ENCODE measurements at places on chromosomes 12 and 14. TPM values are rescaled to one million over a fixed set of nuclear protein-coding genes. Genes with fewer than 3 reads are reported as not detected.

DNA sequence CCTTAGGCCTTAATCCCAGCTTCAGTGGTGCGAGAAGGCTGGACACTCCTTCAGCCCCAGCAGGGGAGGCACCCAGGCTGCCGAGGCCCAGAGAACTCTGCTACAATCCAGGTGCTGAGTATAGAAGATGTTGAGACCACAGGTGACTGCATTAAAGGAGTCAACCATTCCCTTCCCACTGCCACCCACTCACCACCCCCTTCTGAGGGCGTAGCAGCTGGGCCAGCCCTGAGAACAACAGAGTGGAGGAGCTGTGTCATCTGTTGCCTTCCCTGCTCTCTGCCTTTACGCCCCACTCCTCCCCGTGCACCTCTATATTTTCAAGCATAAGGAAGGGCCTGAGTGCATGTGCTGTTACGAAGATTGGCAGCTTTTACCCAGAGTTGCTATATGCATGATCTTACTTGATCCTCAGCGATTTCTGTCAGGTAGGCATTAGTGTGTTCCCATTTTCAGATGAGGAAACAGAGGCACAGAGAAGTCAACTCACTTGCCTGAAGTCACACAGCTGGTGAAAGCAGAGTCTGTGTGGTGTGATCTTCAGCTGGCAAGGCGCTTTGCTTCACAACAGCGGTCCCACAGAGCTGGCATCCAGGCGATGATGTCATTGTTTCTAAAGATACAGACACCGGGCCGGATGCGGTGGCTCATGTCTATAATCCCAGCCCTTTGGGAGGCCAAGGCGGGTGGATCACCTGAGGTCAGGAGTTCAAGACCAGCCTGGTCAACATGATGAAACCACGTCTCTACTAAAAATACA, 46.7 kb downstream of the RIN3 start:
- no peak for DNase-seq

DNA sequence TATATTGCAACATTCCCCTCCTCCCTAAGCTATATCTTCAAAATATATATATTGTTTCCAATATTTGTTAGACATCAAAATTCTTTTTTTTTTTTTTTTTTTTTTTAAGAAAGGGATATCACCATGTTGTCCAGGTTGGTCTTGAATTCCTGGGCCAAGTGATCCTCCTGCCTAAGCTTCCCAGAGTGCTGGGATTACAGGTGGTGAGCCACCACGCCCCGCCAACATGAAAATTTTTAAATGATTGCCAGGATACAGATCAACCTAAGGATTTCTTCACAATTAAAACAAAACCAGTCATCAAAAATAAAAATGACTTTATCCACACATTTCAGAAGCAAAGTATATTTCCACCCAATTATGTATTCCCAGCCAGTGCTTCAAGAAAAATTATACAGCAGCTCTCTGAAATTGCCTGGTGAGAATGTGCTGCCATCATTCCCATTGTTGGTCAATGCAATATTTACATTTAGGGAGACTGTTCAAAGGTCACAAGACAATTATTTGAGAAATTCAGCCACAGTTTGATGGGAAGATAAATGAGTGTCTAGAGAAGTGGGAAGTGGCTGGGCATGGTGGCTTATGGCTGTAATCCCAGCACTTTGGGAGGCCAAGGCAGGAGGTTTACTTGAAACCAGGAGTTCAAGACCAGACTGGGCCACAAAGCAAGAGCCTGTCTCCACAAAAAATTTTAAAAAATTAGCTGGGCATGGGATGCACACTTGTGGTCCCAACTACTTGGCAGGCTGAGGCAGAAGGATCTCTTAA, 141.7 kb upstream of the AMIGO2 start:
- DNase-seq: no peak

DNA sequence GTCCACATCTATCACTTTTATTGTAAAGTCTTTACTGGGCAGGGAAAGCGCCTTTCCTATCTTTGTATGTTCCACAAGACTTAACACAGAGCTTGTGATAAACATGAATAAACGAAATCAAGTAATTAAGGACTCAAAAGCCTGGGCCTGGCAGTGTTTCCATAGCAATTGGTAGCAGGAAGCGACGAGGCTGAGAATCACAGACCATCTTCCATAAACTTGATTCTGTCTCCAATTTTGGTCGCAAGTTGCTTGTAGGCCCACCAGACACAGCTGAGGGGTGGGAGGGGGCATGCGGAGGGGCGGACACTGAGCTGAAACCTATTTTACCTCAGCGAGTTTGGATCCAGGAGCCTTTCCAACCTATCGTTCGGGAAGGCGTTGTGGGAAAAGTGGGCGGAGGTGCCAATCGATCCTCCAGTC, 302 bp downstream of the CCDC38 start:
- no peak for DNase-seq

- DNase-seq: no peak
Measured at GRCh38 chr12:542395-543113, 82.8 kb downstream of the B4GALNT3 start.

DNA sequence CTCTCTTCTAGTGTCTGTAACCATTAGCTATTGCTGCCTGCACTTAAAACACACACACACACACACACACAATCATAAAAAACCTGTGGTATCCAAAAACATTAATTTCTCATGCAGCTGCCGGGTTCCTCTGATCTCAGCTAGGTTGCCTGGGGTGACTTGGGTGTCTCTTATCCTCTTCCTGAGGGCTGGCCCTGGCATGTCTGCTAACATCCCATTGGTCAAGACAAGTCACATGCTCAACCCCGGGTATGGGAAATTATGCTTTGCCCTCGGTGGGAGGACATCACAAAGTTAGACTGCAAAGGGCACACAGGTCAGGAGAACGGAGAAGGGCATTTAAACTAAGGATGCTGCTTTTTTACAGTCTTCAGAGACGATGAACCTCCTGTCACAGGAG, 55.7 kb downstream of the TRPV4 start:
- no peak for DNase-seq

DNA sequence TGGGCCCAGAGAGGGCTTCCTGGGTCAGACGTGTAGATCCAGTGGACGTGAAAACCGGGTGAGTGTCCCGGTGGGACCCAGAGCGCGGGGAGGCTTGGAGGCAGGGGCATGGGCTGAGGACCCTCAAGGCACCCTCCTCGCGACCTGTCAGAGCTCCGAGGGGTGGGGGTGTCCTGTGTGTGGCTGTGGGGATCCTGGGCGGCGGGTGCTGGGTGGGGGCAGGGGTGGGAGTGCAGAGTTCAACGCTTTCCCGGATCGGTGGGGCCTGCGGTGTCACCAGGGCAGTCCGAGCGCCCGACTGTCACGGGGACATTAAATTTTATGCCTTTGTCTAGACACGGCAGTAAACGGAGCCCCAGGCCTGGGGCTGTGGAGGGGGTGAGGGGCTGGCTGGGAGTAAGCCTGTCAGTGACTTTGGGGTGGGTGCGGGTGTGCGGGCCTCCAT, 1.0 kb downstream of the TMEM121 start:
- no peak for DNase-seq

GRCh38 chr12:49661191-49661590, 37.8 kb downstream of the PRPF40B start:
- DNase-seq: no peak

DNA sequence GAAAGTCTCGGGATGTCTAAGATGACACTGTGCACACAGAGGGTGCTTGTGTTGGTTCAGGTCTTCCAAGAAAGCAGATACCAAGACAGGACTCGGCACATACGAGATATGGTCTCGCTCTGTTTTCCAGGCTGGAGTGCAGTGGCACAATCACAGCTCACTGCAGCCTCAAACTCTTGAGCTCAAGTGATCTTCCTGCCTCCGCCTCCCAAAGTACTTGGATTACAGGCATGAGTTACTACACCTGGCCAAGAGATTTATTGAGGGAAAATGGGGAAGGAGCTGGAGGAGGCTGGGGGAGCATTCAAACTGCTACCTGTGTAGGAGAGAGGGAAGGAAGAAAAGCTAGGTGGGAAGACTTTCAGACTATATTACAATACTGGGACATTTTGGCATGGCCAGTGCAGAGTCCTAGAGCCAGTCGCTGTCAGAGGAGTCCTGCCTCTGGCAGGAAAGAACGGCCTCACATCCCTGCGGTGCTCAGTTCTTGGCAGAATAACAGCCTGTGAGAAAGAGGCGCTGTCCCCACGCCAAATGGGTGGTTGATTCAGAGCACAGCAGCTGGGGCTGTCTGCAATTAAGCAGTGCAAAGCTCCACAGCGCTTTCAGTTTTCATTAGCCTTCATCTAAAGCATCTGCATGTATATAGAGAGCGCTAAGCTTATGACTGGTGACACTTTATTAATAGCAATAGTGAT, 18.3 kb downstream of the SLC17A8 start:
- DNase-seq: peak; percentile 84

DNA sequence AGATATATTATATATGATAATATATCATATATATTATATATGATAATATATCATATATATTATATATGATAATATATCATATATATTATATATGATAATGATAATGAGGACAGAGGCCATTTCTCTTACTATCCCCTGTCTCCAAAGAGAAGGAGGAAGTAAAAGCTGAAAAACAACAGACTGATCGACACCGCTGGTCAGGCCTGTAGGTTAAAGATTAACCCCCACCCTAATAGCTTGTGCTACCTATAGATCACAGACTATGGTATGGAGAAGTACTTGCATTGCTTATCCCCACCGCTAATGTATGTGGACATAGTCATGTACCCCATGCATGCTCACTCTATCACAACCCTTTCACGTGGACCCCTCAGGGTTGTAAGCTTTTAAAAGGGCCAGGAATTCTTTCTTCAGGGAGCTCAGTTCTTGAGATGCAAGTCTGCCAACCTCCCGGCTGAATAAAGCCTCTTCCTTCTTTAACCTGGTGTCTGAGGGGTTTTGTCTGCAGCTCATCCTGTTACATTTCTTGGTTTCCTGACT, 786.1 kb upstream of the TMEM132C start:
- DNase-seq: no peak

DNA sequence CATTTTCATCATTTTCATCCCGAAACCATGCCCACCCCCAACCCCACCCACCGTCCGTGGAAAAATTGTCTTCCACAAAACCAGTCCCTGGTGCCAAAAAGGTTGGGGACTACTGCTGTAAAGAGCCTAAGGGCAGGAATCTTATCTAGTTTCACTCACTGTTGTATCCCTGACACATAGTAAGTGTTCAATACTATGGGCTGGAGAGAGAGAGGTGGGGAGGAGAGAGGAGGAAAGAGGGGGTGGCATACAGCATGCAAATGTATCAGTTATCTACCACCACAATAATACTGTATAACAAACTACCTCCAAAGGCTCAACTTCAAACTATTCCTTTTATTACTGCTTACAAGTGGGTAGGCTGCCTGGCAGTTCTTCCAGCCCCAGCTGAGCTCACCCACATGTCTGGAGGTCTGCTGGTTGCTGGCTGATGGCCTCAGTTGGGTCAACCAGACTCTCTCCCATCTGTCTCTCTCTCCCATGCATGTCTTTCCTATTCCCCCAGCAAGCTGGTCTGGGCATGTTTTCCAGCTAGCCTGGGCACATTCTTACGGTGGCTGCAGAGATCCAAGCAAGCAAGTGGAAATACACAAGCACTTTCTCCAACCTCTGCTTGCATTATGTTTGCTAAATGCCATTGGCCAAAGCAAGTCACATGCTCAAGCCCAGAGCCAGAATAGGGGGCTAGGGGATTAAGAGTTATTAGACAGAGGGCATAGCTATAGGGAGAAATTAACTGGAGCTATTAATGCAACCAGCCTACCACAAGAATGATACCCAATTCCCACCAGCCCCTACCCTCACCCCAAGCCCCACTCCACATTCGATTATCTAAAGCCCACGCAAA, 31.6 kb upstream of the FICD start:
- no peak for DNase-seq

- DNase-seq: no peak
Measured at GRCh38 chr12:93050026-93050747, 121.1 kb upstream of the EEA1 start.

GRCh38 chr12:106672314-106673025, 89.7 kb downstream of the RFX4 start:
- DNase-seq: no peak

DNA sequence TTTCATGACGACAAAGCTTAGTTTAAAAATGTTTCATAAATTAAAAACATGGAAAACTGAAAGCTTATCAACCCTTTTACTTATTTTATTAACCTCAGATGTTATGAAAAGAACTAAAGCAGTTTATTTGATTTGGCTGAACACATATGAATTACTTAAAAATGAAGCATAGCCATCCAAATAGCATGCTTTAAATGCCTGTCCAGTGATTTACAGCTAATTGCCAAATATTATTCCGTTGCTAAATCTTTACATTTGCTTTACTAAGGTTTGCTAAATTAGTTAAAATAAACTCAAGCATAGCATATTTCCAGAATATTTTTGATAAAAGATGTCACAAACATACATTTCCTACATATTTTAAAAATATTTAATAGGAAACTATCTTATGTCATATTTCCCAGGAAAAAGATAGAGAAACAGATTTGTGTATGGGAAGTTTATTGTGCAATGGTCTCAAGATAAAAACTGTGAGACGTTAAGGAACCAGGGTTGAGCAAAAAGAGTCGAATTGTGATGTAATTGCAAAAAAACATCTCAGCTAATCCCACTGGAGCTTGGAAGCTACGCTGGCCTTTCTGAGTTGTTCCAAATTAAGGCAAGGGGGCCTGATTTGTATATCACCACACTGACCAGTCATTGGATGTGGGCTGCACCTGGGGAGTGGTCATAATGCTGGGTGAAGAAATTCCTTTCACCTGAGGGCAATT, 25.8 kb downstream of the GPR135 start:
- no peak for DNase-seq

ASPG gene
- 18.4 TPM for total RNA-seq

APAF1 gene
- 11.6 TPM for total RNA-seq

NELL2 gene
- total RNA-seq: 1.2 TPM

TRPV4 gene
- 0.28 TPM for total RNA-seq

FRMD6 gene
- total RNA-seq: 8.9 TPM

SERPINA10 gene
- not detected for total RNA-seq
